IMR-90 (cell line): ENCODE measurements at places on chromosomes 5 and 9. TPM values are rescaled to one million over a fixed set of nuclear protein-coding genes. Genes with fewer than 3 reads are reported as not detected.

- H3K4me1 ChIP-seq, result peaks cover 2% of the 10 kb centered on the region
- H3K27me3 ChIP-seq, result no peaks in the 10 kb centered on the region
Measured at GRCh38 chr9:2012347-2012746, 2.8 kb upstream of the SMARCA2 start.

GRCh38 chr5:146643776-146644175, 127.8 kb upstream of the GPR151 start:
- DNase-seq, result no peak
- H3K4me1 ChIP-seq, result no peaks in the 10 kb centered on the region
- no peak overlapping the region for H3K27ac ChIP-seq
- H3K4me3 ChIP-seq, result no peak overlapping the region
- no peaks in the 10 kb centered on the region for H3K27me3 ChIP-seq
- no peaks in the 10 kb centered on the region for H3K36me3 ChIP-seq

Gene SMIM33
- not detected in 2 replicates for total RNA-seq

Gene SLC27A6
- under 0.01 and 0.28 TPM in 2 replicates for total RNA-seq

DNA sequence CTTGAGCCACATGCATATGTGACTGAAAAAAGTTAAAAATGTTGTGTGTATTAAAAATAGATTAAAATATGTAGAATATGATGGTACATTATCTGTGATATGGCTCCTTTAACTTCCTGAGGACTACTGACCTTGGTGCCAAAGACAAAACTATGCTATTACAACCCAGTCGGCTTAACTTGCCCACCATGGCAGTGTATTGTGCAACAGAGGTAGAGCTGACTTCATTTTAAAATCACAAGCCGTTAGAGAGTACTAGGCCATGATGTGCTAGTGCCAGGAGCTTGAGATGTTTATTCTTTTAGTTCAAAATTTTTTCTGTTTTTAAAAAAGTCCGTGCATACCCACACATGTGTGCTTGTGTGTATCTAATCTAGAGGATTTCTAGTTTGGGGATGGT, 46.3 kb downstream of the NAA35 start:
- peaks cover 3% of the 10 kb centered on the region for H3K36me3 ChIP-seq
- no peak overlapping the region for H3K27ac ChIP-seq
- no peak overlapping the region for H3K4me3 ChIP-seq

Gene ARHGEF28
- total RNA-seq, result 13.9 and 16.0 TPM in 2 replicates

DNA sequence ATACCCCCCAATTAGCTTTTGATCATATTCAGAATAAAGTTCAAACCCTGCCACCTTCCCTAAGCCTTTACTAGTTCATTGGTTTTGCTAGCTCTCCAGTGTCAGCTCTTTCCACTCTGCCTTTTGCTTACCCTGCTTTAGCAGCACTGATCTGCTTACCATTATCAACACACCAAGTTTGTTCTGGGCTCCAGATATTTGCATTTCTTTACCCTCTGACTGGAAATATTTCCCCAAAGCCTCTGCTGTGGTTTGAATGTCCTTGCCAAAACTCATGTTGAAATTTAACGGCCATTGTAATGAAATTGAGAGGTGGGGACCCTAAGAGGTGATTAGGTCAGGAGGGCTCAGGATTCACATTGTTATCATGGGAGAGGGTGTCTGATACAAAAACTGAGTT, 99.5 kb downstream of the GCNT1 start:
- no peak overlapping the region for H3K27ac ChIP-seq
- H3K4me3 ChIP-seq, result no peak overlapping the region
- no peaks in the 10 kb centered on the region; the same call in 1 of the 2 replicates for H3K27me3 ChIP-seq
- H3K4me1 ChIP-seq, result peaks cover 3% of the 10 kb centered on the region; the same call in 1 of the 2 replicates
- DNase-seq, result no peak

GRCh38 chr5:22889720-22890119, 36.6 kb upstream of the CDH12 start:
- no peak for DNase-seq
- H3K4me3 ChIP-seq, result no peak overlapping the region
- no peaks in the 10 kb centered on the region for H3K27me3 ChIP-seq
- no peak overlapping the region for H3K27ac ChIP-seq

- no peak for DNase-seq
- H3K4me3 ChIP-seq, result no peak overlapping the region
- no peaks in the 10 kb centered on the region for H3K36me3 ChIP-seq
- H3K27me3 ChIP-seq, result no peaks in the 10 kb centered on the region
- no peak overlapping the region for H3K27ac ChIP-seq
Measured at GRCh38 chr5:146890066-146890465, 11.5 kb upstream of the PPP2R2B start.

DNA sequence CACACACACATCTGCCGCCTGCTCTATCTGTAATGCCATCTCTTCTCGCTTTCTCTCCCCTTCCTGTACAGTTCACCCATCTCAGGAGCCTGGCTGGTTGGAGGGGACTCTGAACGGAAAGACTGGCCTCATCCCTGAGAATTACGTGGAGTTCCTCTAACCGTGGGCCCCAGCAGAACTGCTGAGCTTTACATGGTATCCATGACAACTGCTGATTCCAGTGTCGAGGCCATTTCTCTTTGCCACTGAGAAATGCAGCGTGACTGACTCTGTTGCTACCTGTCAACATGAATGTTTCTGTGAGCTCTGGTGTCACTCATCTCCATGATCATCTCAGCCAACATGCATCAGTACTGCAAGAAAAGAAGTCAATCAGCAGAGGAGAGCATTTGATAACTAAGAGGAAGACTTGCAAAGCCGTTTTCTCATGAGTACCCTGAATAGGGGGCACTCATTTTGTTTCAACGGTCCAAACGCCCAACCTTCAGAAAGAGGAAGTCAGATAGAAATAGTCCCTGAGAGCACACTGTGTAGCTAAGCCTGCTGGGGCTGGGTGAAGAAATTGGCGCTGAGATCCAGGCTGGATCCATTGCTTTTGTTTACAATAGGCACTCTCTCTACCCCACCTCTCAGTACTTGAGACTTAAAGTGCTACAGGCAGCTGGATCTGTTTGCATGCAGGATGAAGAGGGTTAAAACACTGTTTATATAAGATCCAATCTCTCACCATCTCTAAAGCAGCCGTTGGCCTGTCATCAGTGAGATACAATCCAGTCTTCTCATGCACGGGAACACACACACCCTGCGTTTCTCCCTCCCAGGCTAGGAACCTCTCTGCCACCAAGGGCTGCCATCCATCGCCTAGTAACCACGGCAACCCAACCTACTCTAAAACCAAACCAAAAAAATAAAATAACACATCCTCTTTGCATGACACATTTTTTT, 180.9 kb downstream of the NR3C1 start:
- H3K27ac ChIP-seq, result no peak overlapping the region
- H3K4me1 ChIP-seq, result peaks cover 8% of the 10 kb centered on the region
- H3K36me3 ChIP-seq, result no peaks in the 10 kb centered on the region
- H3K27me3 ChIP-seq, result no peaks in the 10 kb centered on the region
- no peak overlapping the region for H3K4me3 ChIP-seq
- DNase-seq, result peak; percentile 61

DNA sequence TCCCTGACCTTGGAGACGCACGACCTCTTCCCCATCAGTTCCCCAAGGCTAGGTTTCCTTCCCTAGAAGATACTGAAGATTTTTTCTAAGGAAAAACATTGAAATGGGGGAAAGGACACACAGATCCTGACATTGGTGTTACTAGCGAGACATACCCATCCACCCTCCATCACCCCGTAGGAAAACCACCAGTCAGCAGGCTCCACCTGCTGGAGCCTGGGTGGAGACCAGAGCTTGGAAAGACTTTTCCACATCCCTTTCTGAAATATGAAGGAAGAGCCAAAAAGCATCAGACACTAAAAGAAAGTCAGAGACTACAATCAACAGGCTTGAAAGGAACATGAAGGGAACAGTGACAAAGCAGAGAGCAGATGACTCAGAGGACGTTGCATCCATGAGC, 638.0 kb downstream of the IRX1 start:
- no peak overlapping the region for H3K27ac ChIP-seq
- H3K36me3 ChIP-seq, result no peaks in the 10 kb centered on the region
- H3K27me3 ChIP-seq, result no peaks in the 10 kb centered on the region
- no peak overlapping the region for H3K4me3 ChIP-seq
- H3K4me1 ChIP-seq, result no peaks in the 10 kb centered on the region
